Smooth muscle cell of trachea (primary cell): ENCODE measurements at places on chromosomes 4 and X. TPM values are rescaled to one million over a fixed set of nuclear protein-coding genes. Genes with fewer than 3 reads are reported as not detected.

Gene SGMS2
- total RNA-seq: 114 and 180 TPM in 2 replicates

Gene STBD1
- total RNA-seq: 9.4 and 10.0 TPM in 2 replicates

Gene DUSP9
- under 0.01 TPM in 1 of 2 replicates, not detected in the other for total RNA-seq

Gene CFI
- 2.0 and 8.3 TPM in 2 replicates for total RNA-seq

Gene HTR2C
- not detected in 2 replicates for total RNA-seq

Gene GATA1
- total RNA-seq: not detected in 2 replicates

Gene MAEA
- total RNA-seq: 78.1 and 81.9 TPM in 2 replicates

Gene L1CAM
- 1.2 and 1.6 TPM in 2 replicates for total RNA-seq

Gene MAGEB1
- total RNA-seq: not detected in 2 replicates

Gene SPANXB1
- not detected in 2 replicates for total RNA-seq

Gene KIAA1210
- not detected in 2 replicates for total RNA-seq

Gene TMEM156
- 0.15 TPM in 1 of 2 replicates, not detected in the other for total RNA-seq
